ENCODE measurements at places on chromosomes 5 and 9.

DNA sequence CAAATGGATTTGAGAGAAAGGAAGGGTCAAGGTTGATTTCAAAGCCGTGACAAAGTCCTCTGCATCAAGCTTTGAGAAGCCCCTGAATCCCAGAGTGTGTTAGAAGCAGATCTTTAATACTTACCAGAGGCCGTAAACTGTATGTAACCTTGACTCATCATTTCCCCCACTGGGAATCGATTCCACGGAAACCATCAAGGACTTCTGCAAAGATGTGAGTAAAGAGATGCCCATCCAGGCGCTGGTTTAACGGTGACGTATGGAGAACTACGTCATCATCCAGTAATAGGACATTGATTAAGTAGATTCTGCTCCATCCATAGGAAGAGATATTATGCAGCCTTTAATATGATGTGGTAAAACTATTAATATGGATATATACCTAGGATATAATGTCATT, 1.6 kb downstream of the RNF183 start:
- H3K27me3 ChIP-seq = peaks cover 26% of the 10 kb centered on the region
- no peaks in the 10 kb centered on the region for H3K36me3 ChIP-seq
- peaks cover 8% of the 10 kb centered on the region for H3K4me1 ChIP-seq
- H3K4me3 ChIP-seq = no peak overlapping the region

DNA sequence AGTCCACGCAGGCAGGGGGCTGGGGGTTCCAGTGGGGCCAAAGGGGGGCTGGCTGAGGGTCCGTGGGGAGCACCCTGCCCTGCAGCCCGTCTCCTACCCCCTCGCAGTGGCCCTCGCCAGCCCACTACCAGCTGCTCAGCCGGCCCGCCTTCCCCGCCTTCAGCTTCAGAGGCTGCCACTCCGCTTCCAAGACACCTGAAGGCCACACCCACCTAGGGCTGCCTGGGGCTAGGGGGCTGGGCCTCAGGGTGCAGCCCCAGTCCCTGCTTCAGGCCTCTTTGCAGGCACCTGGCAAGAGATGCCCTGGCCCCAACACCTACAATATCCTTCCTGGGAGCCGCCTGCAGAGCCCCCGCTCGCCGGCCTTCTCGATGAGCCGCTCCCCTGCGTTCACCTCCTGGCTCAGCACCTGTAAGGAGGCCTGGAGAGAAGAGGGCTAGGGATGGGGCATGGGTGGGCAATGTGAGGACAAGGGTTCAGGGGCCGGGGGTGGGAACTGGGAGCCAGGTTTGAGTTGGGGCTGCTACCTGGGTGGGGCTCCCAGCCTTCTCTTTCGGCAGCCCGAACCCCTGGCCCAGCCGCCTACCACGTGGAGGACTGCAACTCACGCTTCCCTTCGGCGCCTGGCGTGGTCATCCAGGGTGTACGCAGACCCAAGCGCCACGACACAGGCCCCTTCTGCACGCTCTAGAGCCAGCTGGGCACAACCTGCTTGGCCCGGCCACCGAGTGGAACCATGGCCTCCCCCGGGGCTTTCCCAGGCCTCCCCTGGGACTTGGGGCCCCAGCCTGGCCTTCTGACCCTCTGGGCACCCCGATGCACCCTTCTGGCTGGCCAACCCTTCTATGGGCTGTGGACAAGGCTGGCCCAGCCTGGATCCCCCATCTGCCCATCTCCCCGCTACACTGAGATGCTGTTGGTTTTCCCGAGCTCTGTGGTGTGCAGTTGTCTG, 1.7 kb downstream of the STPG3 start:
- no peaks in the 10 kb centered on the region for H3K27me3 ChIP-seq
- no peak overlapping the region for H3K4me3 ChIP-seq
- peaks cover 32% of the 10 kb centered on the region for H3K4me1 ChIP-seq
- ATAC-seq = no peak
- H3K27ac ChIP-seq = no peak overlapping the region

- no peaks in the 10 kb centered on the region for H3K4me1 ChIP-seq
- H3K4me3 ChIP-seq = no peak overlapping the region
- H3K36me3 ChIP-seq = no peaks in the 10 kb centered on the region
- no peak overlapping the region for H3K27ac ChIP-seq
- H3K27me3 ChIP-seq = no peaks in the 10 kb centered on the region
- ATAC-seq = no peak
Measured at GRCh38 chr9:73655831-73656230, 504.2 kb downstream of the ANXA1 start.

DNA sequence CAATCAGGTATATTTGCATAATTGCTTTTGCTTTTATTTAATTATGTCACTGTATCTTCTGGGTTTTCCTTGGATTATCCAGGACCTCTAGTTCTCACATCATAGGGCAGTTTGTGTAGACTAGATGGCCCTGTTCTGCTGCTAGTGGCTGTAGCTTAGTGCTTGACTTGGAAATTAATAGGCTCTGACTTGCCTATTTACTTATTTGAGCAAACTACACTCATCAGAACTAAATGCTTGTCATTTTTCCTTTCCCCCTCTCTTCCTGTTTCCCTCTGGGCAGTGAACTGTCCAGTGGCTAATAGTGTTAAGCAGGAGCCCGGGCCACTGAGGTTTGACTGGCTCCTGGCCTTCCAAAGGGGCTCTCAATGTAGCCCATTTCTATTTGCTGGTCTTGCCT, 135.7 kb downstream of the MAN2A1 start:
- H3K4me1 ChIP-seq = no peaks in the 10 kb centered on the region
- no peaks in the 10 kb centered on the region for H3K27me3 ChIP-seq
- no peak overlapping the region for H3K27ac ChIP-seq
- H3K4me3 ChIP-seq = no peak overlapping the region
- H3K36me3 ChIP-seq = peaks cover 59% of the 10 kb centered on the region

DNA sequence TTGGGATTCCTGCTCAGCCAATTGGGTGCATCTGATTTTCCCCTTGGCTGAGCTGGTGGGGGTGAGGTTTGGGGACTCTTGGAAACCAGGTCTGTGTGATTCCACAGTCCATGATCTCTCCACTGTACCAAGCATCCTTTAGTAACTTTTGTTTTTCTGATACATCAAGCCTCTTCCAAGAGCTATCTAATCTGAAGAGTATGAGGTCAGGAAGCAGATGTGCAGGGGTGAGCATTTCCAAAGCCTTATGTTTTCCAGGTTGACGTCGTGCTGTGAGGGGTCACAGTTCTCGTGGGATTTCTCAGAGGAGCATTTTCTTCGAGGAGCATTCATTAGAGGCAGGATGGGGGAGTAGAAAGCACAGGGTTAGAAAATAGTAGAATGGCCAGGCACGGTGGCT, 95.3 kb downstream of the KLF4 start:
- no peaks in the 10 kb centered on the region for H3K36me3 ChIP-seq
- ATAC-seq = no peak
- H3K4me3 ChIP-seq = no peak overlapping the region
- H3K27ac ChIP-seq = no peak overlapping the region

DNA sequence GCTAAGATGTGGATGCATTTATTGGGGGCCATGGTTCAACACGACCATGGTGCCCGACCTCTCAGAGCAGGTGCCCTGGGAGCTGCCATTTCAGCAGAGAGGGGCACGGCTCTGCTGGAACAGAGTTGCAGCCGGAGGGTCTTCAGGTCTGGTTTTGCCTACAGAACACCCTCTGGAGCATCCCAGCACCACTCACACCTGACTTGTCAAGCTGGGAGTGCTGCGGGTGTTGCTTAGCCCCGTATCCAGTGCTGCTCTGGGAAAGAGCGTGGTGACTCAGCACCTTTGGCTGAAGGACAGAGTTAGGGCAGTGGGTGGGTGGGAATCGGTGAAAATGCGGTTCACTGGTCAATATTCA, 36.5 kb upstream of the IRX4 start:
- no peaks in the 10 kb centered on the region for H3K4me1 ChIP-seq
- ATAC-seq = no peak
- H3K36me3 ChIP-seq = no peaks in the 10 kb centered on the region
- H3K27ac ChIP-seq = no peak overlapping the region
- H3K27me3 ChIP-seq = peaks cover 48% of the 10 kb centered on the region

- no peak overlapping the region for H3K27ac ChIP-seq
- peak; percentile 39 for ATAC-seq
- H3K4me3 ChIP-seq = no peak overlapping the region
- peaks cover 42% of the 10 kb centered on the region for H3K27me3 ChIP-seq
- no peaks in the 10 kb centered on the region for H3K4me1 ChIP-seq
Measured at GRCh38 chr9:136178061-136178772, 26.7 kb downstream of the LHX3 start.

- no peaks in the 10 kb centered on the region for H3K36me3 ChIP-seq
- no peak overlapping the region for H3K4me3 ChIP-seq
- H3K4me1 ChIP-seq = no peaks in the 10 kb centered on the region
- no peak overlapping the region for H3K27ac ChIP-seq
- no peaks in the 10 kb centered on the region for H3K27me3 ChIP-seq
Measured at GRCh38 chr5:9782826-9783560, 152.8 kb upstream of the TAS2R1 start.

DNA sequence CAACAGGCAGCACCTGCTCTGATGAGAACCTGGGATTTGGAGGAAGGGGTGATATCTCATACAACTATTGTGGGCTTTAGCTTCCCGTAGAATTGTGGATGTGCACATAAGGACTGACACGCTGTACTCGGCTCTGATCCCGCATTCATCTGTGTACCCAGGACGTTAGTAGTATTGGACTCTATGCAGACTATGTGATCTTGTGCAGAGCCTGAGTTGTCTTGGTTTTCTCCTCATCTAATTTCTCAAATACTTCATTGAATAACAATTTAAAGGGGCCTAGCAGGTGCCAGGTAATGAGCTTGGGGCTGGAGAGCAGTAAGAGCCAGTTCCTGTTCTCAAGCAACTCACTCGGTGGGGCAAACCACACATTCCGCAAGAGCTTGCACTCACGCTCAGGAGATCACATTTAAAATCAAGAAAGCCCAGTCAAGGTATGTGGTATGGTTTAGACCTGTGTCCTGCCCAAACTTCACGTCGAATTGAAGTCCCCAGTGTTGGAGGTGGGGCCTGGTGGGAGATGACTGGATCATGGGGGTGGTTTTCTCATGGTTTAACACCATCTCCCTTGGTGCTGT, 14.8 kb downstream of the C5orf15 start:
- peak overlapping the region; percentile 10 for H3K27ac ChIP-seq
- peaks cover 16% of the 10 kb centered on the region for H3K36me3 ChIP-seq
- H3K4me1 ChIP-seq = peaks cover 13% of the 10 kb centered on the region
- no peak overlapping the region for H3K4me3 ChIP-seq
- no peaks in the 10 kb centered on the region for H3K27me3 ChIP-seq

- H3K27ac ChIP-seq = no peak overlapping the region
- ATAC-seq = no peak
- no peaks in the 10 kb centered on the region for H3K36me3 ChIP-seq
- H3K4me3 ChIP-seq = no peak overlapping the region
- peaks cover 6% of the 10 kb centered on the region for H3K4me1 ChIP-seq
Measured at GRCh38 chr5:40518485-40518917, 161.2 kb upstream of the PTGER4 start.

DNA sequence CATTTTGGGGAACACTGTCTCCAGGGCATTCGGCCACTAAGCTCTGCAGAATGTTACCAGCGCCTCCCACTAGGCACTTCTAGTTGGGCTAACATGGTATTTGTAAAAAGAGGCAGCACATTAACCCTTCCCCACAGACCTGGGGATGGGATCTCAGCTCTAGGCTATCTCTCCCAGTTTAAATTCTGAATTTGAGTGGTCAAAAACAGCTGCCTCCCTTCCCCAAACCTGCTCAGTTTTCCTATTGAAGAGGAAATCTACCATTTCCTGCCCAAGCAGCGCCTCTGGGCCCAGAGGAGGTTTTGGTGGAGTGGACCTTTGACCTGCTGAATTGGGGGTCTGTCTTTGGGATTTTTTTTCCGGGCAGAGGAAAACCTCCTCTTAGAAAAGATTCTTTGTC, 53.2 kb downstream of the ENC1 start:
- no peaks in the 10 kb centered on the region for H3K36me3 ChIP-seq
- no peak for ATAC-seq
- H3K27me3 ChIP-seq = peaks cover 31% of the 10 kb centered on the region
- H3K27ac ChIP-seq = no peak overlapping the region
- H3K4me1 ChIP-seq = peaks cover 8% of the 10 kb centered on the region

GRCh38 chr9:70262948-70263347, 4.2 kb downstream of the SMC5 start:
- H3K36me3 ChIP-seq = peaks cover 57% of the 10 kb centered on the region
- no peak for ATAC-seq
- H3K4me3 ChIP-seq = peak overlapping the region; percentile 89
- peak overlapping the region; percentile 92 for H3K27ac ChIP-seq
- H3K4me1 ChIP-seq = peaks cover 61% of the 10 kb centered on the region

- peak; percentile 74 for ATAC-seq
- H3K27ac ChIP-seq = no peak overlapping the region
- H3K4me3 ChIP-seq = no peak overlapping the region
- peaks cover 5% of the 10 kb centered on the region for H3K4me1 ChIP-seq
Measured at GRCh38 chr9:89593727-89594427, 10.9 kb upstream of the GADD45G start.

DNA sequence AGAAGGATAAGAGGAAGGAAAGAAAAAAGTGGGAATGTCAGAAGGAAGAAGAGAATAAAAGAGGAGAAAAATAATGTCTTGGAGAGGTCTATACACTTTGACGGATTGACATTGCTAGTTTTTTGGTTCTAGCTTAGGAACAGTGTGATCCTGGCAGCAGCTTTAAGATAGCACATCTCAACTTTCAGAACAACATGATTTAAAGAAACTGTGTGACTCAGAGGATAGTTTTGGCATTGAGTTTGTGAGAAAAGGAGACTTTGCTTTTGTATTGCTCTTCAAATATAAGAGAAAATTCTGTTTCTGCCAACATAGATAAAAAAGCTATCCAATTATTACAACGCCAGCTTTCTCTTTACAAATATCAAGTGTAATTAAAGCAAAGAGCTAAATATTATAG, 260.7 kb upstream of the ARRDC3 start:
- H3K27me3 ChIP-seq = no peaks in the 10 kb centered on the region
- H3K27ac ChIP-seq = no peak overlapping the region
- no peaks in the 10 kb centered on the region for H3K36me3 ChIP-seq
- ATAC-seq = no peak
- no peak overlapping the region for H3K4me3 ChIP-seq
- H3K4me1 ChIP-seq = no peaks in the 10 kb centered on the region

DNA sequence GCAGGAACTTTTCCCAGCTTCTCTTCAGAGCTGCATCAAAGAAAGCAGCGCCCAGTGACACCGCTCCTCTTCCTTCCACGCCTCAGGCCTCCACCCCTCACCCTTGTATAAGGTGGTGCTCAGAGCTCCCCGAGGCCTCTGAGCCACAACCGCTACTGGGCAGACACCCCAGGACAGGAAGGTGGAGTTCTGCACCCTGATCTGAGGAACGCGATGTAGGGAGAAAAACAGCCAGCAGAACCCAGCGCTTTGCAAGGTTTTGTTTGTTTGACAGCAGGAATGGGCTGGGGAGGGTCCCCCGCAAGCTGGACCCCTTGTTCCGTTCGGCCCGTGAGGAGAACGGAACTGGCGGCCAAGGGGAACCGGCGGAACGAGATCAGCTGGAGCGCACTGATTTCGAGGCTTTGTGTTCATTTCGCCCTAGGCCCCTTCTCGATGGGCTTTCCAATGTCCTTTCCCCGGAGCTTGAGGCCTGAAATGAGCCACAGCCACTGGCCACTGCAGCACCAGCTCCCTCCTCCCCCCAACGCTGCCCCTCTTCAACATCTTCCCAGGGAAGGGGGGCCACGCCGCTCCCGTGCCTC, 4.1 kb downstream of the EDF1 start:
- no peak for ATAC-seq
- H3K4me1 ChIP-seq = peaks cover 28% of the 10 kb centered on the region
- H3K36me3 ChIP-seq = peaks cover 19% of the 10 kb centered on the region
- H3K27ac ChIP-seq = no peak overlapping the region
- H3K27me3 ChIP-seq = no peaks in the 10 kb centered on the region

Measured in stimulated activated memory B cell treated with anti-CD40 and anti-IgM and Interleukin-4, amounts not matched to agents 10 μg/mL and 1 μg/mL and 100 μg/mL, for 72 hours (primary cell).